IMR-90 (cell line): ENCODE measurements at places on chromosomes 12 and 14. TPM values are rescaled to one million over a fixed set of nuclear protein-coding genes. Genes with fewer than 3 reads are reported as not detected.

The MDGA2 gene
- total RNA-seq, result not detected in 2 replicates

The IL22 gene
- total RNA-seq, result not detected in 2 replicates

The POTEM gene
- not detected in 2 replicates for total RNA-seq

The ZNF891 gene
- total RNA-seq, result 0.36 and 0.56 TPM in 2 replicates

The RGS6 gene
- total RNA-seq, result not detected in 2 replicates

The OAS2 gene
- under 0.01 TPM in 1 of 2 replicates, not detected in the other for total RNA-seq

The GAPDH gene
- 11,536 and 12,939 TPM in 2 replicates for total RNA-seq

The SLC38A4 gene
- 2.3 and 2.8 TPM in 2 replicates for total RNA-seq

The HOXC11 gene
- not detected in 2 replicates for total RNA-seq

The TSPAN8 gene
- total RNA-seq, result not detected in 2 replicates

The PKP2 gene
- total RNA-seq, result 0.18 and 0.28 TPM in 2 replicates

The PIWIL1 gene
- not detected in 2 replicates for total RNA-seq

The CNTN1 gene
- 0.18 and 0.28 TPM in 2 replicates for total RNA-seq

The COX8C gene
- not detected in 2 replicates for total RNA-seq

The KRT73 gene
- total RNA-seq, result not detected in 2 replicates

The LMO3 gene
- 0.54 and 1.7 TPM in 2 replicates for total RNA-seq

The B4GALNT1 gene
- 0.18 and 0.28 TPM in 2 replicates for total RNA-seq

The POU6F1 gene
- total RNA-seq, result 0.90 and 1.9 TPM in 2 replicates

The CLEC2A gene
- total RNA-seq, result not detected in 2 replicates

The KIF5A gene
- total RNA-seq, result under 0.01 and 0.18 TPM in 2 replicates

The KRR1 gene
- total RNA-seq, result 31.4 and 40.0 TPM in 2 replicates

The GRIN2B gene
- total RNA-seq, result not detected in 2 replicates

The BHLHE41 gene
- 0.72 and 1.1 TPM in 2 replicates for total RNA-seq

The SERPINA9 gene
- total RNA-seq, result under 0.01 and 0.18 TPM in 2 replicates

The DTX1 gene
- not detected in 2 replicates for total RNA-seq

The ESR2 gene
- total RNA-seq, result under 0.01 TPM in 2 replicates
